ENCODE measurements at places on chromosomes 1 and 21. TPM values are rescaled to one million over a fixed set of nuclear protein-coding genes. Genes with fewer than 3 reads are reported as not detected.

- H3K27me3 ChIP-seq: no peaks in the 10 kb centered on the region
- no peak overlapping the region for H3K4me3 ChIP-seq
- peaks cover 39% of the 10 kb centered on the region for H3K4me1 ChIP-seq
- H3K27ac ChIP-seq: no peak overlapping the region
- DNase-seq: no peak
Observed at GRCh38 chr1:234858722-234859121, 248.7 kb upstream of the IRF2BP2 start.

DNA sequence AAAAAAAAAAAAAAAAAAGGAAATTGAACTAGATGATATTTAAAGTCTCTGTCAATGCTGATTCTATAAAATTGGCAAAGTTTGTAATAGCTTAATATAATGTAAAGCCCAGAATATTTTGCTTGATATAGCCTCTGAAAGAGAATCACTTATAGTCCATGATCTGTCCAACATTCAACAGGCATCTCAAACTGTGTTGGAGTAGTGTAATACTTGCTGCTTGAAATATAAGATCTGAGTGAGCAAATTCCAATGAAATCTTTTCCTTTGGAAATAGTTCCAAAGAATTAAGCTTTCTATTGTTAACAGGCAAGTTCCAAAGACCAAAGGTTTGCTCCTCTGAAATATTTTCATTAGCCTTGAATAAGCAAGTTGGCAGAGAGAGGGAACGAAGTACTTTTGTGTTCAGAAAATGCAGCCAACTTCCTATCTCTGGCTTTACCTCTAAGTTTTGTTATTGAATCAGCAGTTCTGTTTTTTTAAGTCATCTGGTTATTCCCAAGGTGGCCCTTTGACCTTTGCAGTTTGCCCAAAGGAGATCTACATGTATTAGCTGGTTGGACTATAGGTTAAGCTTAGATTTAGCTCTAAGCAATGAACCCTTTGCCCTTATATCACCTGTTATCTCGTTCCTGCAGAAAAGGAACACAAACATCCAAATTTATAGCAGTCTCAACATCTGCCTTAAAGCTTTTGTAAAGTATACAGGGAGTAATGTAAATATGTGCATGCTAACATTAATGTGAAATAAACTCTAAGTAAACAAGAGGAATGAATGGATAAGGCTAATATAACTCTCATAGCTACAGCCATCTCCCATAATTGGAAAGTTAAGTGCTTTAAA is 24.4 kb upstream of the CEP350 start:
- H3K36me3 ChIP-seq: no peaks in the 10 kb centered on the region
- no peak overlapping the region for H3K27ac ChIP-seq
- H3K4me3 ChIP-seq: no peak overlapping the region
- no peak for DNase-seq

DNA sequence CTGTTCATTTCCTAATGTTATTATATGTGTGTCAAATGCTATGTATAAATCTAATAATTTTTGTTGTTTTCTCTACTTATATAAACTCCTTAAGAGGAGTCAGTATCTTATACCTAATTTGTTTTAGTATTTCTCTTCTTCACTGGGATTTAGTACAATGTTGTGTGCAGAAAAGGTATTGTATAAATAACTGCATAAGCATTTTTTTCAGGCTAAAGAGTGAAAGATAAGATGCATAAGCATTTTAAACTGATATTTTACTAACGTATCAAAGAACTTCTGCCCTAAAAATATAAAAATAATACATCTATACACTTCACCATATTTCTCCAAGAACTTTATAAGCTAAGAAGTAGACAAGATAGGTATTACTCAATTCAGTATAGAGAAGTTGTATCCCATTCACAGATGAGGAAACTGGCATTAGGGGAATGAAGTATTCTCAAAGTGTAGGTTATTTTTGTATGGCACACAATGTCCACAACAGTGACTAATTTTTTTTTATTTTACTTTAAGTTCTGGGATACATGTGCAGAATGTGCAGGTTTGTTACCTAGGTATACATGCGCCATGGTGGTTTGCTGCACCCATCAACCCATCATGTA is 59.3 kb downstream of the NUP210L start:
- no peaks in the 10 kb centered on the region for H3K4me1 ChIP-seq
- H3K27ac ChIP-seq: no peak overlapping the region
- no peak overlapping the region for H3K4me3 ChIP-seq
- no peaks in the 10 kb centered on the region for H3K36me3 ChIP-seq
- no peaks in the 10 kb centered on the region for H3K27me3 ChIP-seq
- no peak for DNase-seq

DNA sequence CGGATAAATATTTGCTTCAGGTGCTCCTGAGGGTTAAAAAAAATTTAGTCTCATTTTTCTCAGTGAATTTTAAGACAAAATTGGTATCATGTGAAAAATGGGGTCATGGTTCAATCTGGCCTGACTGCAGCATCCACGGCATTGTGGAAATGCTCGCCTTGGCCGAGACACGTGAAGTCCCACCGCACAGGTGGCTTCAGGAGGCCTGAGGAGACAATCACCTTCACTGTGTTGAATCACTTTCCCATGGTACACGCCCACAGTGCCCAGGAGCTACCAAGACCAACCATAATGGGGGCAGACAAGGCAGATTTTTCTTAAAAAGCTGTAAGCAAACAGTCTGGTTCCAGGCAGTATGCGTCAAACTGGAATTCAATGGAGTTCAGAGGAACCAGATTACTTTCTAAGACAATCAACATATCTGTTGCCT is 11.0 kb upstream of the CPLANE2 start:
- peaks cover 23% of the 10 kb centered on the region for H3K4me1 ChIP-seq
- peaks cover 44% of the 10 kb centered on the region for H3K36me3 ChIP-seq
- no peak for DNase-seq
- H3K4me3 ChIP-seq: no peak overlapping the region
- H3K27me3 ChIP-seq: no peaks in the 10 kb centered on the region

The CLIC6 gene
- not detected for polyA plus RNA-seq

The PDC gene
- polyA plus RNA-seq: not detected

DNA sequence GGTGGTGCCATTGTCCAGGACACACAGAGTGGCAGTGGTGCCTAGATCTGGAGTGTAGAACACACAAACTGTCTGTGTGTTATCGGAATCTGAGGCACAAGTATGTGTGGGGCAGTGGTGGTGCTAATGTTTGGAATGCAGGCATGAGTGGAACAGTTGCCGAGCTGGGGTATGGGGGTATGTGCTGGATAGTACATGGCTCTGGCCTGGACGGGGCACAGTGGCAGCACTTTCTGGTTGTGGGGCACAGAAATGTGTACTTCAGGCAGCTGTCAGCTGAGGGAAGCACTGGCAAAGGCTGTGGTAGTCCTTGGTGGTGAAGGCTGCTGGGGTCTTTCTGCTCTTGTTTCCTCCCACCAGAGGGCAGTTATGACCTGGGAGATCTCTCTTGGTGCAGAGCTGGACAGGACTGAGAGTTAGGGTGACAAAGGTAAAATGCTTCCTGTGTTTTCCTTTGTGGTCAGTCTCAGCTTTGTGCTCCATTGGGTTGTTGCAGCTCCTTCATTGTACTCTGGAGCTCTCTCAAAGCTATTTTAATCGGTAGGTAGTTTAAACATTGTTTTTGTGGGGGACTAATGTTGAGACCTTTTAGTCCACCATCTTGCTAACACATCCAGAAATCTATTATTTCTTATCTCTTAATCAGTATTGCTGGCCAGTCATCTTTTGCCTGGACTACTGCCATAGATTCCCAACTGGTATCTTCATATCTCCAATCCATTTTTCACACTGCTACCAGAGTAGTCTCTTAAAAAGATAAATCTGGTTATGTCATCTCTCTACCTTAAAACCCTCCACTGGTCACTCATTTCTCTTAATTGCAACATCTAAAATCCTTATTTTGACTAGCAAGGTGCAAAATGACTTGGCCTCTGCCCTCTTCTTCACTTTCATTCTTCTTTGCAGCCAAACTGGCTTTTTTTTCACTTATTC is 83.9 kb upstream of the NBPF4 start:
- DNase-seq: no peak
- no peaks in the 10 kb centered on the region for H3K27me3 ChIP-seq
- H3K36me3 ChIP-seq: no peaks in the 10 kb centered on the region
- no peak overlapping the region for H3K4me3 ChIP-seq
- H3K27ac ChIP-seq: no peak overlapping the region
- H3K4me1 ChIP-seq: no peaks in the 10 kb centered on the region

GRCh38 chr1:94970783-94971182 is 43.9 kb upstream of the CNN3 start:
- no peak overlapping the region for H3K27ac ChIP-seq
- DNase-seq: no peak
- no peaks in the 10 kb centered on the region for H3K4me1 ChIP-seq
- H3K4me3 ChIP-seq: no peak overlapping the region
- no peaks in the 10 kb centered on the region for H3K27me3 ChIP-seq
- no peaks in the 10 kb centered on the region for H3K36me3 ChIP-seq

The AIRE gene
- polyA plus RNA-seq: not detected

The EFNA3 gene
- polyA plus RNA-seq: 0.45 TPM

DNA sequence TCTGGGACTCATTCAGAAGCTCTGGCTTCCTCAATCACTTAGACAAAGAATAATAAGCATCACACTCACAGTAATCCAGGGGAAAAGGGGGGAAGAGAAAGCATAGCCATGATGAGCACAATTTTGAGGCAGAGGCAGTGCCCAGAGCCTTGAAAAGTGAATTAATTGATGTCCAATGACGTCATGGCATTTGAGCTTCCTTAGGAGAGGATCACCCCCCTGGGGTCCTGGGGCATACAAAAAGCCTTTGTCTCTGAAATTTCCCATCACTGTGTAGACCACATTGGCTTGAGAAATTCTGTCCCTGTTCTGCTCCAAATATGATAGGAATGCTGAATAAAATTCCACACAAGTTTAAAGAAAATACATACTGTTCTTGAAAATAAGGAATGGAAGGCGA is 84.3 kb upstream of the COA6 start:
- no peaks in the 10 kb centered on the region for H3K4me1 ChIP-seq
- no peak for DNase-seq
- H3K4me3 ChIP-seq: no peak overlapping the region

- peaks cover 47% of the 10 kb centered on the region for H3K27me3 ChIP-seq
- no peak for DNase-seq
- H3K4me1 ChIP-seq: peaks cover 9% of the 10 kb centered on the region
- no peaks in the 10 kb centered on the region for H3K36me3 ChIP-seq
Observed at GRCh38 chr1:201891451-201892045, 2.9 kb downstream of the SHISA4 start.

DNA sequence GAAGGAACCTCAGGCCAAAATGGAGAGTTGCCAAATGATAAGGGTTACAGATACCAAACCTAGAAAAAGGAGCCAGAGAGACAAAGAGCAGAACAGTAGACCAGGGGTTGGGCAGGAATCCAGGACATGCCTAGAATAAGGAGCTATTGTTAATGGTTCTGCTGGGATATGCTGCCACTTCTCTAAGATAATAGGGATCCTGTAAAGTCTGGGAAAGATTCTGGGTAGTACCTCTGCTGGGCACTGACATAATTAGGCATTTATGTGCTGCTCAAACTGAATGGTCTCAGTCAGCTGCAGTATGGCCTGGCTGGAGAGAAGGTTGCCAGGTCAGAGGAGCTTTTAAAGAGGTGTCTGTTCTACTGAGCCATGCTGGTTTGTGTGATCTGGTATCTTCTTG is 19.9 kb upstream of the NRIP1 start:
- H3K27me3 ChIP-seq: no peaks in the 10 kb centered on the region
- no peak overlapping the region for H3K27ac ChIP-seq
- no peaks in the 10 kb centered on the region for H3K36me3 ChIP-seq
- no peak for DNase-seq
- H3K4me3 ChIP-seq: no peak overlapping the region

DNA sequence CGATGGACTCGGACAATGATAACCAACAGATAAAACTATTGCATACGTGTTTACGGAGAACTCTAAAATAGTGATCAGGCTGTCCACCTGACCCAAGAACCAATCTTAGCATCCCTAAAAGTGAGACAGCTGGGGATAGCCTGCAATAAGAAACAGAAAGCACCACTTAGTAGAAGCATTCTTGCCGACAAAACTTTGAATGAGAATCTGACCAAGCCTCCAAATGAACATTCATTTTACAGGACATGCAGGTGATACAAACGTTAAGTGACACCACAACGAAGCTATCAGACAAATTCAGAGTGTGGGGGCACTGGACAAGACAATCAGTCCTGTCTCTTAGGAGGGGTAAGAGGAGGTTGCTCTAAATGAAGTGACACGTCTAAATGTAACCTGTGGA is 1.2 kb downstream of the PSMG1 start:
- H3K27ac ChIP-seq: no peak overlapping the region
- peaks cover 22% of the 10 kb centered on the region for H3K4me1 ChIP-seq
- DNase-seq: no peak
- H3K36me3 ChIP-seq: peaks cover 5% of the 10 kb centered on the region
- peak overlapping the region; percentile 96 for H3K4me3 ChIP-seq

DNA sequence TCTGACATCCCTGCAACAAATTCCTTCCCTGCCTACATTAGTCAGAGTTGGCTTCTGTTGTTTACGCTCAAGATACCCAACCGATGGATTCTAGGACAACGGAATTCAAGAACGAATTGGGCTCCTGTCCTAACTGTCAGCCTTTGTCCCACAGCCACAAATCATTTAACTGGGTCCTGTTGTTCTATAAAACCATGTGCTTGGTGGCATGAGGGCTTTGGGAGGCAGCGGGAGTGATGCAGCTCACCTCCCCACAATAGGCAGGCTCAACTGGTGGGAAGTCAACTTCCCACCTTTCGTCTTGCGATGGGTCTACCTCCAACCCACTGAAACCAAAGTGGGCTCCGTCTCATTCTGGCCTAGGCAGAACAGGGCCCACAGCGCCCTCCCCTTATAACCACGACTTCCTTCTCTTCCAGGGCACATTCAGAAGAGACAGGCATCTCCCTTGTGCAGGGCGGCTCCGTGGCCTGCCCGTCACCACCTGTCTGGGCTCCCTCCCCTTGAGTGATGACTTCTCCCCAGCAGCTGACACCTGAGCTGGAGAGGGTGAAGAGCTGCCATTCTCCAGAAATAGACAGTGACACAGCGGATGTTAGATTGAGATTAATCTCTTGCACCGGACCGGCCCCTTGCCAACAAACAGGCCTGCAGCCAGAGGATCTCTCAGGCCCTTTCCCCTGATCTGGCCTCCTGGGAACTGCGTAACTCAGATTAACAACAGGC is 26.5 kb downstream of the LRRC38 start:
- H3K27ac ChIP-seq: no peak overlapping the region
- DNase-seq: no peak

- DNase-seq: peak; percentile 1
- no peaks in the 10 kb centered on the region for H3K36me3 ChIP-seq
- H3K4me1 ChIP-seq: no peaks in the 10 kb centered on the region
- H3K27ac ChIP-seq: no peak overlapping the region
- H3K4me3 ChIP-seq: no peak overlapping the region
- no peaks in the 10 kb centered on the region for H3K27me3 ChIP-seq
Observed at GRCh38 chr1:203036135-203036534, 9.8 kb downstream of the PPFIA4 start.

GRCh38 chr1:14686701-14687100 is 88.2 kb downstream of the KAZN start:
- H3K36me3 ChIP-seq: no peaks in the 10 kb centered on the region
- DNase-seq: no peak
- H3K27me3 ChIP-seq: no peaks in the 10 kb centered on the region
- no peaks in the 10 kb centered on the region for H3K4me1 ChIP-seq
- H3K4me3 ChIP-seq: no peak overlapping the region
- H3K27ac ChIP-seq: no peak overlapping the region
